Heart left ventricle (tissue), 16 donors: ENCODE measurements at places on chromosomes 4 and X. TPM values are rescaled to one million over a fixed set of nuclear protein-coding genes. Genes with fewer than 3 reads are reported as not detected.

DNA sequence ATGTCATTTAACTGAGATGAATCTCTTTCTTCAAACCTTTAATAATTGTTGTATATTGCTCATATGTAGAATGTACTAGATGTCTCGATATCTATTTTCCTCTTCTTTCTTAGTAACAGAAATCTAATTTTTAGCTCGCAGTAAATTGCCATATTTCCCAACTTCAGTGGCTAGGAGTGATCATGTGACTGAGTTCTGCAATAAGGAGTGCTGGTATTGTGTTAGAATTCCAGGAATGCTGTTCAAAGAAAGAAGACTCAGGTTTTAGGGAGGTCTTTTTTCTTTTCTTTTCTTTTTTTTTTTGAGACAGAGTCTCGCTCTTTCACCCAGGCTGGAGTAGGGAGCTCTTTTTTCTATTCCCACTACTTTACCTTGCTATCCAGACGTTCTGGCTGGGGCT is 81.7 kb downstream of the SLC10A7 start:
- DNase-seq: no peak

DNA sequence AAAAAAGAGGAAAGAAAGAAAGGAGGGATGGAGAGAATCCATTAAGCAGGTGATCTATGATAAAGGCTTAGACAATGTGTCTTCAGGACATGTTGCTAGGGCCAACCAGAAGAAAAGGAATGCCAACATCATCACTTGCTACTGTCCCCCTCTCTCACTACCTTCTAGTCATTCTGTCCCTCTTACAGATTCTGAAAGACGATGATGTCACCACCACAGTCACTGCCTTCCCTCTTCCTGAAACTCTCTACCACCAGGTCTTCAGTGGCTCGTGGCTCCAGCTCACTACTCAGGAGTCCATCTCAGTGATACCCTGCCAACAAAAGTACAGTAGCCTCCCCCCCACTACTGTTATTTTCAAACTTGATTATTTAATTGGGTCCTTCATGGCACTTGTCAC is 64.0 kb downstream of the KCNIP4 start:
- no peak for DNase-seq

DNA sequence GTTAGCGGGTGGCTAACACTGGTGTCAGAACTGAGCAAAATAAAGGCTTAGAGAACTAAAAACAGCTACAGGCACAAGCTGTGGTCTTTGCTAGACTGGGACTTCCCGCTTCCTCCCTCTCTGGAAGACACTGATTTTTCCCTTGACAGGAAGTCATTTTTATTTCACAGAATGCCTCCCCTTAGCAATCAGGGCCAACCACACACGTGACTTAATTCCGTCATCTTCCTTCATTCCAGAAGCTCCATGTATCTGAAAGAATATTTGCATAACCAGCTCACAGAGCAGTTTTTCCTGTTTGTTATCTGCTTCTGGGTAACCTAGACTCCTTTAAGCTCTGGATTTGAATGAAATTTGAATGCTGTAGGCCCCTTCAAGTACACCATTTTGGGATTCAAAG is 327.5 kb upstream of the FRG1 start:
- no peak for DNase-seq

DNA sequence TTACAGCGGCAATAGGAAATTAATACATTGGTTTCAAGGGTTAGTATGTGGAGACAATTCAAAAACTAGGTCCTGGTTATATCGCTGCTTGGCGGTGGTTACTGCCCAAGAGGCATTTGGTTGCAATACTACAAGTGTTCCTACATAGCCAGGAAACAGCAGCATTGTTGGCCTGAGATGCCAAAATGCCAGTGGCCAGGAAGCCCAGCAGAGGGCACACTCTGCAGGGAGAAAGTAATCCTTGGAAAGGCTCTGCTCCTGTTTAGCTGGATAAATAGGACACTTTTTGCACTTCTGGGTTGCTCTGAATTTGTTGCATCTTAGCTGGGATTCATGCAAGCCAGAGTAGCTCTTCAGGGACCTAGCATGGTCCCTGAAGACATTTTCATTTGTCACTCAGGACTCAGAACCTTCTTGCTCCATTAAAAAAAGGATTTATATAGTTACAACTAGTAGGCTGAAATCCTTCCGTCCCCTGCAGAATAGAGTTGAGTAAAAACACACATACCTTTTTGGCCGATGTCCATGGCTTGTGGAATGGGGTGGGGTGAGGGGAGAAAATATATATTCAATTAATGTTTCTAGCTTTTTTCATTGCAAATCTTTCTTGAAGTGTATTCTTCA is 8.1 kb upstream of the GPR119 start:
- peak; percentile 39 for DNase-seq

GRCh38 chr4:25347473-25347872 is 29.6 kb upstream of the ANAPC4 start:
- DNase-seq: no peak

DNA sequence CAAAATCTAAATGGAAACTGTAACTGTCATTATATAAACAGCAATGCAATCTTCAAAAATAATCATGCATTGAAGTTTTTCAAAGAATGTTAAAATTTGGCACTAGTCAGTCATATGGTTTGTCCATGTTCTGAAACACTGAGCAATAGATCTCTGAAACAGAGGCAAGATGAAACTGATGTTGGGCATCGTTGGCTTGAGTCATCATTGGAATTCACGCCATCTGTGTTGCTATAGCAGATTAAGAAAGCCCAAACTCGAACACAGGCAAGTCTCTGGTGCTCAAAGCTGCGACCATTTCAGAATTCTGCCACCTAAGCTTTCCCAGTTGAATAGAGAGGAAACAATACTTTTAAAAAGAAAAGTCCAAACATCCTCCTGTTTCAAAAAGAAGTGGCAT is 114.1 kb upstream of the PPARGC1A start:
- no peak for DNase-seq

DNA sequence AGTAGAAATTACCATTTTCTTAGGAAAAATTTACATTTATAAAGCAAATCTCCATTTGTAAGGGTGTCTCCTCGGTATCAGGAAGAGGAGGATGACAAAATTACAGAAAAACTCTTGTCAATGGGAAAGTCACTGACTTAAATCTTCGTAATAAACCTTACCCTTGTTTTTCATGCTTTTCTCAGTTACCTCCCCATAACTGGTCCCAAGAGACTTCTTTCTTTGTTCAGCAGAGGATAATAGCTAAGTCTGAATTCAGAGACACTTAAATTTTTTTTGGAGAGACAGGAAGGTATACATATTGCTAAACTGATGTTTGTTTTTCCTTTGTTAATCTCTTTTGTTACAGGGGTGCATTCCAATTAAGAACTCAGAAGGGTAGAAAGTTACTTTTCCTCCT is 125.5 kb upstream of the JADE1 start:
- no peak for DNase-seq

DNA sequence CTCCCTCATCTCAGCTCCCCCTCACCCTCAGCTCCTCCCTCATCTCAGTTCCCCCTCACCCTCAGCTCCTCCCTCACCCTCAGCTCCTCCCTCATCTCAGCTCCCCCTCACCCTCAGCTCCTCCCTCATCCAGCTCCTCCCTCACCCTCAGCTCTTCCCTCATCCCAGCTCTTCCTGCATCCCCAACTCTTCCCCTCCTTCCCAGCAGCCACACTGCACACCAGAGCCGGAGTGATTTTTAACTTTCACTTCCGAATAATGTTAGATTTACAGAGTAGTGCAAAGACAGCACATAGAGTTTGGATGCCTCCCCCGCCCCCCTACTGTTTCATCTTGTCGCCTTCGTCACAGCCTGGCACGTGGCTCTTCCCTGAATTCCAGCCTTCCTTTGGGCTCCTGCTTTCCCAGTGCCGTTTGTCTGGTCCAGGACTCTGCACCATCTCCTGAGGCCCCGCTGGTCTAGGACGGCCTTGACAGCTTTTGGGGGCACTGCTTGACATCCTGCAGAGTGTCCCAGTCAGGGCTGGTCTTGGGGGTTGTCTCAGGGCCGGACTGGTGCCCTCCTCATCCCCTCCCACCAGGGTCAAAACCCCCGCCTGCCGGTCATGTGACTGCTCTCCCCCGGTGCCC is 110.2 kb downstream of the FAM53A start:
- no peak for DNase-seq

DNA sequence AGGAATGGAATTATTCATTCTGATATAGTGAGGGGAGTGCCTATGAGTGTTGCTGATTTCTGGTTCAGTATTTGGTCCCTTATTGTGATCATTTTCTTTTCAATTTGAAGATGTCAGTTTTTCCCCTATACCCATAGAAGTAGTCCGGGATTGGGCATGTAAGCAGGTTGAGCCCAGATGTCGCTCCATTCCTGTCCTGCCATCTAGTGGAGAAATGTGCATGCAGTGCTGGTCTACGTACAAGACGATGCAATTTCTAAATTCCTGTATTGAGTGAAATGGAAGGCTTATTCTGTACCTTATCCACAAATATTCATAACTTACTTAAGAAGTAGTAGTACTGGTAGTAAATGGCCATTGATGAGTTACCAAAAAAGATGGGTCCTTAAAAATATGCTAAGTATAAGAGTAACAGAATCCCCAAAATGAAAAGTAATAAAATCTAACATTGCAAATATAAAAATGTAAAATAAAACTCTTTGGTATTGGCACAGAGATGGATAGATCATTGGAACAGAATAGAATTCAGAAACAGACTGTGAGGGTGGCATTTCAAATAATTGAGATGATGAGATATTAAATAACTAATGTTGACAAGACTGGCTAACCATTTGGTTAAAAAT is 60.9 kb downstream of the UGT8 start:
- DNase-seq: peak; percentile 33

GRCh38 chrX:34778916-34779315 is 121.8 kb upstream of the TMEM47 start:
- DNase-seq: no peak

- DNase-seq: no peak
Observed at GRCh38 chr4:171035909-171036308, 777.3 kb upstream of the GALNTL6 start.

DNA sequence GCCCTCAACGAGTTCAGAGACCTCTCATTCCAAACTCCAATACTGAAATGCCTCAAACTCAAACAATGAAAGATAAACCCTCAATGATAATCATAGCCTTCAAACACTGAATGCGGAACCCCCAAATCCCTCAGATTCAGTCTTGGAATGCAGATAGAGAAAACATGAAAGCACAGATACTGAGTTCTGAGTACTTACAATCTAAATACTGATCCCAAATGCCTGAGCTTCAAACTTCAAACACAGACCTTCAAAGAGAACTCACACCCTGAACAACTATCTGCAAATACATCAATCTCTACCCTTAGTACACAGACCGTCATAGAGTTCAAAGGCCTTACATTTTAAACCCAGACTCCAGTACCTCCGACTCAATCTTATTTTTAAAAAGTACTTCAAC is 16.9 kb upstream of the PAGE4 start:
- no peak for DNase-seq

CRMP1 gene
- 0.80 TPM for total RNA-seq

SLC6A14 gene
- total RNA-seq: not detected

FHIP1A gene
- total RNA-seq: 15.2 TPM

GYPB gene
- total RNA-seq: not detected

TMPRSS11A gene
- total RNA-seq: not detected
